GM12864 (cell line): ENCODE measurements at places on chromosomes 7 and 10.

- no peak for DNase-seq
Measured at GRCh38 chr7:2628130-2628482, 3.7 kb upstream of the TTYH3 start.

DNA sequence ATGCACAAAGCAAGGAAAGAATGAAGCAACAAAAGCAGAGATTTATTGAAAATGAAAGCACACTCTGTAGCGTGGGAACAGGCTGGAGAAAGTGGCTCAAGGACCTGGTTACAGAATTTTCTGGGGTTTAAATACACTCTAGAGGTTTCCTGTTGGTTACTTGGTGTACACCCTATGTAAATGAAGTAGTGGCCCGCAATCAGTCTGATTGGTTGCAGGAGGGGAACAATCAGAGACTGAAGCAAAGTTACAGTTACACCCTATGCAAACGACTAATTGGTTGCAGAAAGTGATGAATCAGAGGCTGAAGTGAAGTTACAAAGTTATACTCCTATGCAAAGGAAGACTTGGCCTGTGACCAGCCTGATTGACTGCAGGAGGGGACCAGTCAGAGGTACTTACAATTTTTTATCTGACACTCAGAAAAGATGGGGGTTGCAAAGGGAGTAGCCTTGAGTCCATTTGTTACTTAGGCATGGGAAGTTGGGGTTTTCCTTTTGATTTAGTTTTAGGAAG lies 3.6 kb upstream of the MTPN start:
- DNase-seq, result peak; percentile 93

DNA sequence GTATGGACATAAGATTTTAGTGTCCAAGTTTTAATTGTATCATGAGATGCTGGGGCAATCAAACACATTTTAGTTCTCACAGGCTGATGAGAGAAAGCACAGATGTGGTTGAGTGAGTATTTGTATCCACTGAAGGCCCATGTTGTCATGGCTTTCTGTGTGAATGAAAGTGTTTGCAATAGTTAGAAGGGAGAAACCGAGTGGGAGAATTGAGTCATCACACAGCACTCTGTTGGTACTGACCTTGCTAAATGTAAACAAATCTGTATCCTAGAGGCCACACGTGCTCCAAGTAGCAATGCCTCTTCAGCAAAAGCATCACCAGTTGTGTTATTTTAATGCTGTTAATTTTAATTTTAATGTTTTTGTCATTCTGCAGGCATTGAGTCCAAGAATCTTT lies 121.2 kb downstream of the EMX2 start:
- DNase-seq, result peak; percentile 72

DNA sequence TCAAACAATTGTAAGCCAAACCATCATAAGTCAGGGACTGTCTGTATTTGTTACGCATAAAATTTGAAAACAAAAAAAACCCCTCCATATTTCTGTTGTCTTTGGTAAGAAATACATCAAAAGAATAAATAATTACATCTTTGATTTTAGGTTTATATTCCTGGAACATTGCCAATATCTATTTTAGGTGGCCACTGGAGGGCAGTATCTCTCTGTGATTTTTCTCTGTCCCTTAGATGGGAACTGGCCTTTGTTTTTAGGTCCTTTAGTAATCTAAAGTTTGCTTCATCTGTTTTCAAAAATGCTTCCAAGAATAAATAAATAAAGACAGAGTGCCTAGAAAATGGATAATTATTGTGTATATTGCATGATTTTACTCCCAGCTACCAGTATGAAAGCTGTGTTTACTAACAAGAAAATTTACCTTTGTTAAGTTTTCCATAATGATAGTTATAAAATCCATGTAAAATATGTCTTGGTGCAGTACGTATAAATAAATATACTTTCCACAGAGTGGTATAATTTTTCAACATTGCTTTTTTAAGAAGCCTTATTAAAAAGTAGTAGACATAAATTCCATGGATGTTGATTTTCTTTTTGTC lies 64.2 kb downstream of the PHYHIPL start:
- DNase-seq, result no peak

DNA sequence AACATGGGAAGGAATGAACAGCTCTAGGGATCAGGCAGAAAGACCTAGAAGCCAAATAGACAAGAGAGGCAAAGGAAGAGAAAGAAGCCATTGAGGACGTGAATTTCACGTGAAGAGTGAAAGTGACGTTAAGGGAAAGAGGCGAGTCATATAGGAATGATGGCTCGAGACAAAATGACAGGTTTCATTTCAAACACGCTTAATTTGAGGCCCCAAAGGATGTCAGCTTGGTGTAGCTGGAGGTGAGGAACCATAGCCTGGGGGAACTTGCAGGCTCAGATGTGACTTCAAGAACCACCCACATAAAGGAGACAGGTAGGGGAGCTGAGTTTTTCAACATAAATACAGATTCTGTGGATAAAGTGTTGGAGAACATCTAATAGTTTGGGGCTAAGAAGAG lies 84.3 kb upstream of the ATP6V0A4 start:
- no peak for DNase-seq

GRCh38 chr7:95002775-95003174 lies 95.4 kb downstream of the PPP1R9A start:
- no peak for DNase-seq

DNA sequence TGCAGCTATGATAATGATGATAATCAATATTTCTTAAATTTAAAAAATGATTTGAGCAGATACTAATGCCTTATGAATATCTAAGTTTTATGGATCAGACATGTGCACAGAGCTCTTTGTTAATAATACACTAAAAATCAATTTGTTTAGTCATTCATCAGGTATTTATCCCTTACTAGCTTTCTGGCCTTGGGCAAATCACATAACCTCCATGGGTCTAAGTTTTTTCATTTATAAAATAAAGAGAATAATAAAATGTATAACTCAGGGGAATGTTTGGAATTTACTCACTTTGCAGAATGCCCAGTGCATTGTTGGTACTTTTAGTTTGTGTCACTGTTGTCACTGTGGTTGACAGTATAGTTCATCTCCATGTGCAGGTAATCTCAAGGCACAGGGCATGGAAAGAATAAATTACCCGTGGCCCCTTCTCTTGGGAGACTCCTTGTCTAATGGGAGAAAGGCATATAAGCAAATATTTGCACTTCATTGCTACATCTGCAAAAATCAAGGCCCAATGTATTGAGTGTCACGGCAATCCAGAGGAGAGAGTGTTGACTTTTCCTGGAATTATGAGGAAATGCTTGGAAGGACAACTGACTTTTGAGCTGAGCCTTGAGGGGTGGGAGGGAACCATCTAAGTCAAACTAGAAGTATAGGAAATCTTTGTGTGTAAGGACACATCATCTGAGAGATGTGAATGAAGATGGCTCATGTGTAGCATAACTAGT lies 64.7 kb upstream of the CTTNBP2 start:
- DNase-seq, result no peak

- DNase-seq, result no peak
Measured at GRCh38 chr7:71285571-71286145, 153.7 kb downstream of the GALNT17 start.

DNA sequence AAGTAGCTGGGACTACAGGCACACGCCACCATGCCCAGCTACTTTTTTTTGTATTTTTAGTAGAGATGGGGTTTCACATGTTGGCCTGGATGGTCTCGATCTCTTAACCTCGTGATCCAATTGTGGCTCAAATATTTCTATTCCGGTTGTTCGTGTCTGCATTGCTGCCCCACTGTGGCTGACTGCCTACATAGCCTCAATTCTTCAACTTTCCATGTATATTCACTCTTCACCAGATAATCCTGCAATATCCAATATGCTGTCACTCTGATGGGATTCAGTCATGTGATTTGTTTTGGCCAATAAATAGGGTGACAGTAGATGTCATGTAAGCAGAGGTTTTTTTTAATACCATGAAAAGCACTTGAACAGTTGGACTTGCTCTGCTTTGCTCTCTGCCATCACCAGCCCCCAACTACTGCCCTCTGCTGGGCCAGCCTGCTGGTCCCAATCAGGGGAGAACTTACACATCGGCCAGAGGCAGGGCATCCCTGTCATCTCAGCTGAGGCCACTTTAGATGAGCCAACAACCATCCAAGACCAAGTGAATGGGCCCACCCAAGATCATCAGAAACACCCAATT lies 56.7 kb downstream of the NSUN6 start:
- no peak for DNase-seq

GRCh38 chr7:15317215-15317614 lies 244.6 kb downstream of the AGMO start:
- DNase-seq, result no peak

DNA sequence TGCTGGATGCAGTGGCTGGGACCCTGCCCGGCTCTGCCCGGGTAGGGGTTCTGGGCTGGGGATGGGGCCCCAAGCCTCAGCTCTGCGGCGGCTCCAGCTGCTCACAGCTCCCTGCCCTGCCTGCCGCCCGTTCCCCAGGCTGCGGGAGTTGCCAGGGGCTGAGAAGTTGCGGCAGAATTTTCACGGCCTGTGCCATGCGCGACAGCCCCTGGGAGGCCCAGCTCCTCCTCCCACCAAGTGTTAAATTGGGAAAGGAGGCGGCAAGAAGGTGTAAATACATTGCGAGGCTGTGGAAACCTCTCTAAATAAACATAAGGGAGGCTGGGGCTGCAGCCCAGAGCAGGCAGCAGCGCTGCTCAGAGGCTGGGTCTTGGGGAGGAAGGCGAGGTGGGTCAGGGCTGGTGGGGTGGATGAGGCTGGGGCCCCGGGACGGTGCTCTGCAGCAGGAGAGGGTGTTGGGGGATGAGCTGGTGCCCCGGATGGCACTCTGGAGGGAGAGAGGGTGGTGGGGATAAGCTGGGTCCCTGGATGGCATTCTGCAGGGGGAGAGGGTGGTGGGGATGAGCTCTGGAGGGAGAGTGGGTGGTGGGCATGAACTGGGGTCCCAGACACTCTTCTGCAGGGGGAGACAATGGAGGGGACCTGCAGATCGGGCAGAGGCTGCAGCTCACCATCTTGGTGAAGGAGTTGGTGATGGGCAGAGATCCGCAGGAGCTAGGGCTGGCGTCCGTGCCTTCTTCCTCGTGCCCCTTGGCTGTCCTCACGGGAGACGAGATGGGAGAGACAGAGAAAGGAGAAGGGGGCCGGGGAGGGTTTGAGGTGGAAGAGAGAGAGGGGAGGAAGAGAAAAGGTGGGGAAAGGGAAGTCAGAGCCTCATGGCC lies 85.5 kb upstream of the GNA12 start:
- no peak for DNase-seq

GRCh38 chr7:92685136-92686042 lies 95.2 kb upstream of the FAM133B start:
- DNase-seq, result no peak

DNA sequence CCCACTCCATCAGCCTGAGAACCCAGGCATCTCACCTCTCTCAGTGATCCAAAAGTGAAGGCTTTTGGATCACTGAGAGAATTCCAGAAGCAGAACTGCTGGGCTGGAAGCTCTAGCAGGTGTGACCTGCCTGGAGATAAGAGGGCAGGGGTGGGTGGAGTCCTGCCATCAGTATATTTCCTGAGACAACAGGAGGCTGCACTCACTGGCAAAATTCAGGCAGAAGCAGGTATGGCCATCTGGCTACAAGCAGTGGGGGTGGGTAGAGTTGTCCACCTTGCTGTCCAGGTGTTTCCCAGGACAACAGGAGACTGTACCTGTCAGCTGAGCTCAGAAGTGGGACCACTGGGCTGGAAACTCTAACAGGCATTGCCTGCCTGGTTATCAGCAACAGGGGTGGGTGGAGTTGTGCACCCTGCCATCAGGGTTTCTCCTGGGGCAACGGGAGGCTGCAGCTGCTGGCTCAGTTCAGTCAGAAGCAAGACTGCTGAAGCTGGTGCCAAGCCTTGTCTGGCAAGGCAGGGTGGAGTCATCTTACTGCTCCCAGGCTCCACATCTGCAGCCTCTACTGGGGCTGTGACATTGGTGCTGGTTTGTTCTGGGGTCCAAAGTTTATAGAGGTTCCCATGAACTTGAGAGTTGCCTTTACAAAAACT lies 47.2 kb upstream of the SFTPD start:
- DNase-seq, result no peak

- DNase-seq, result no peak
Measured at GRCh38 chr7:1767524-1767923, 97.4 kb downstream of the ELFN1 start.

- DNase-seq, result no peak
Measured at GRCh38 chr10:127358337-127358736, 161.9 kb upstream of the INSYN2A start.

GRCh38 chr7:26850193-26850651 lies 14.2 kb downstream of the SKAP2 start:
- no peak for DNase-seq

- no peak for DNase-seq
Measured at GRCh38 chr7:46537191-46537905, 616.3 kb upstream of the IGFBP3 start.

DNA sequence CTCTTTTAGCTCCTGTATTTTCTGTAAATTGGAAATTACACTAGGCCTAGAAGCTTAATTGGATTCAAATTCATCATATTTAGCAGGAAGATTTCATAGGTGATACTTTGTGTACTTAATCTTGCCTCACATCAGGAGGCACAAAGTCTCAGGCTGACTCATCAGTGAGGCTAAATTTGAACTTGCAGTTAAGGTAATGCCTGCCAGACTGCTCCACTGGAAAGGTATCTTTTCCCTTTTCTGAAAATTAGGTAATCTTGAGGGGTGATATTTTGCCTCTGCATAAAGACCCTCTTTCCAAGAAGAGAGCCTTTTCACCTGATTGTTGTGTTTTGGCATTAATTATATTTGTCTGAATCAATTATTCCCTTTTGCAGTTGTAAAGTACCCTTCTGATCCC lies 14.6 kb downstream of the PPIA start:
- DNase-seq, result no peak

GRCh38 chr7:121402701-121403100 lies 6.6 kb upstream of the FAM3C start:
- DNase-seq, result no peak

DNA sequence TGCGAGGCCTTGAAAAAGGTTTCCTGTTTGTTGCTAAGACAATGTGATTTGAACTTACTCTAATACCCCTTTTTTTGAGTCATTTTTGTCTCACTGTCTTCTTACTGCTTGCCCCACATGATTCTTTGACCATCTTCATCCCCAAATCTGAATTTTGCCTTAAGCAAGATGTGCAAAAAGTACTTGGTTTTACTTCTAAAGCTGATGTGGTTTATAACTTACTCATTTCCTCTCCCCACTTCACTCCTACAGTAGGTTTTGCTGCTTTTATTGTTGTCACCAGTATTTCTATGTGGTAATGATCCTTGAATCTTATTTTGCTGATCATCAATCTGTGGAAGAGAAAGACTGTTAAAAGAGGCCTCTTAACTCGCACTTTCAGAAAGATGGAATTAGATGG lies 396.4 kb downstream of the SDK1 start:
- DNase-seq, result no peak

- DNase-seq, result no peak
Measured at GRCh38 chr10:125079091-125079600, 81.2 kb downstream of the CTBP2 start.

DNA sequence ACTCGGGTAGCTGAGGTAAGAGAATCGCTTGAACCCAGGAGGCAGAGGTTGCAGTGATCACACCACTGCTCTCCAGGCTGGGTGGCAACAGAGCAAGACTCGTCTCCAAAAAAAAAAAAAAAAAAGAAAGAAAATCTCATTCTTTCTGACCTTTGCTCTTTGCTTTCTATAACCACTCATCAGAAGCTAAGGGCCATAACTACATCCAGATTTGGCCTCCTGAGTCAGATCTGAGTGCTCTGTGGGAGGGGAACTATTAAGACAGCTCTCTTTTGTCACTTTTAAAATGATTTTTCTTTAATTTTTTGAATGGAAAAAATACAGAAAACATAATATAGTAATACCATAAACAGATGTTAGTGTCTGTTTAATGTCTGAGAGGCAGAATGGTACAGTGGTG lies 210.1 kb downstream of the KIAA1217 start:
- DNase-seq, result no peak

GRCh38 chr7:85074992-85075391 lies 111.9 kb downstream of the SEMA3D start:
- DNase-seq, result no peak

GRCh38 chr10:79420974-79421688 lies 24.3 kb downstream of the ZCCHC24 start:
- no peak for DNase-seq
